ENCODE measurements at places on chromosomes 7 and 10.

DNA sequence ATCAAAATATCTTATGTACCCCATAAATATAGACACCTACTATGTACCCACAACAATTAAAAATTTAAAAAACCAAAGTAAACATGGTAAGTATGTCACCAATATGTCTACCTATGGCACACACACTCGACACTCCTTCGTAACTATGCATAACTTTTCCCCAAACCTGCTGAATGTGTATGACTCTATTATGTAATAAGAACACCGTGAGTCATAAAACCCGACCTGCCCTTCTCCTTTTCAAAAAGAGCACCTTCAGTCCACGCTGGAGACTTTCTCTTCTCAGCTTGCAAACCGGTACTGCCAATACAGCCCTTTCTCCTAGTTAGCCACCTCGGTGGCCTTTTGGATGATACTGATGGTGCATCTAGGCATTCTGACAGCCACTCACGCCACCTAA is 186.3 kb downstream of the PRPF18 start:
- no peak for DNase-seq

- DNase-seq = no peak
Observed at GRCh38 chr10:29669149-29669548, 34.4 kb upstream of the SVIL start.

DNA sequence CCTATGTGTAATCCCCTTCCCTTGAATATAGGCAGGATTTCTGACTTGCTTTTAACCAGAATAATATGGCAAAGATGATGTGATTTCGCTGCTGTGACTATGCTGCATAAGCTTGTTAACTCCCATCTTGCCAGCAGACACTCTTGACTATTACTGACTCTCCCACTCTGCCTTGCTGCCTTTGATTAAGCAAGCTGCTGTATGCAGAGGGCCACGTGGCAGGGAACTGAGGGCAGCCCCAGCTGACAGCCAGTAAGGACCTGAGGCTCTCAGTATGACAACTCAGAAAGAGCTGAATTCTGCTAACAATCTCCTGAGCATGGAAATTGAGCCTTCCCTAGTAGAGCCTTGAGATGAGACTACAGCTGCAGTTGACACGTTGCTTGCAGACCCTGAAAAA is 279.4 kb upstream of the CACNA2D1 start:
- no peak for DNase-seq

GRCh38 chr7:99835189-99835588 is 7.4 kb downstream of the CYP3A43 start:
- no peak for DNase-seq

DNA sequence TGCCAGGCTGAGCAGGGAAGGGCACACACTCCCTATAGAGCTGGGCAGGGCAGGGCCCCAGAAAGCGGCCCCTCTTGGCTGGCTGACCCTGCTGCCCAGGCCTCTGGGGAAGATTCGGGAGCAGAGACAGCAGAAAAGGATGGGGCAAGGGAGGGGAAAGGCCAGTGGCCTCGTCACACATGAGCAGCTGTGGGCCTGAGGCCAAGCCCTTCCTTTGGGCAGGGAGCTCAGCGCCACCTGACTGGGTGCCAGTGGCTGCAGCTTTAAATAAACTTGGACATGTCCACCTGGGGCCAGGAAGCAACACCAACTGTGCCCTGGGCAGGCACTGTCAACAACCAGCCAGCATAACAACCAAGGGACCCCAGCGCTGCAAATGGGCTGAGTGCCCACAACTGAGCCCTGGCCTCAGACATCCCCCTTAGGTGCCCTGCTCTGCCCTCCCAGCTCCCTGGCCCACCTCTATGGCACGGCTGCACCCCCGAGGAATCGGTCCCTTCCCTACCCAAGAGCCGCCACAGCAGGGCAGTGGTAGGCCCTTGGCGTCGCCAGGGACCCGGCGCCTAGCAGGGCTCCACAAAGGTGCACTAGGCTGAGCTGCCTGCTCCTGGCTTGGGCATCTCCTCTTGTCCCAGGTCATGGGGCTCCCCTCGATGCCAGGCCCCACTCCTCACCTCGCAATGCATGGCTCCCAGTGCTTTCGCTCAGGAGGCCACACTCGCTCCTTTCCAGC is 2.6 kb downstream of the CAMK2B start:
- DNase-seq = no peak

DNA sequence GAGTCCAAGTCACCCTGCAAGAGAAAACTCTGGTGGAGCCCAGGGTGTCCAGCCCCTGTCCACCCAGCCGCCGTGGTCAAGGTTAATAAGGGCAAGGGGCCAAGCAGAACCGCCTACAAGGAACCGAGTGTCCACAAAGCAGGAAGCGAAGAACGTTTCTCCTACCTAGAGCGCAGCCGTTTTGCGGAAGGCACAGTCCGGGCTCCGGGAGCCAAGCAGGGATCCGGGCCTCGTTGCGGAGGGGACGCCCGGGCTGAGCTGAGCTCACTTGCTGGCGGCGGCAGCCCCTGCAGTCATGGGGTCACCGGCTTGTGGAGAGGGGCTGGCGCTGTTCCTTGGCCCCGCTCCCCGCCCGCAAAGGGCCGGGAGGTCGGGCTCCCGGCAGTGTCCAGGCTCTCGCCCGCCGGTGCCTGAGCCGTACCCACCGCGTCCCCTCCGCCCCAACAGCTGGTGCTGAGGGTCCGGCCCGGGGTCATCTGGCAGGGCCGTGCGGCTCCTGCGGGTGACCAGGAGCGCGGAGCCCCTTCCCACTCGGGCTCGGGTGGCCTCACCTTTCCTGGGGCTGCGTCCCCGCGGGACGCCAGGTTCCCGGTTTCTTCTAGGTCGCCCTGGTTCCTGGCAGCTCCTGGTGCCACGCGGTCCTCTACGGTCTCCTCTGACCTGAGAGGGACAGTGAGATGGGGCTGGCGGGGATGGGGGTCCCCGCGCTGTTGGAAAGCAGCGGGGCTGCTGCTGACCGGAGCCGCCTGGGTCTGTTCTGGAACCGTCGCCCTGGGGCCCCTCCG is 14.0 kb upstream of the ZNF273 start:
- DNase-seq = no peak

DNA sequence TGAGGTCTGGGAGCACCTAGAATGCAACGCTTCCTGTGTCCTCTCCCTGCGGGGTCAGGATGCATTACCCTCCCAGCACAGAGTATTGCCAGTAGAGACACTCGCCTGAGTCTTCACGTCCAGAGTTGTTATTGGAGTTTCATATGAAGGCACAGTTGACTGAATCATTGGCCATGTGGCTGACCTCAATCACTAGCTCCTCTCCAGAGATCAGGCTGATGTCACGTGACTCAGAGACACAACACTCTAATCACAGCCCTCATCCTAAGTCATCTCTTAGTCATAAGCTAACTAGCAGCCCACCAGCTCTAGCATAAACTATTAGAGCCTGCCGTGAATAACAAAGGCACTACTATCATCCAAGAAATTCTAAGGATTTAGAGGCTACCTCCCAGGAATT is 107.8 kb downstream of the HECW1 start:
- DNase-seq = no peak

- no peak for DNase-seq
Observed at GRCh38 chr7:102416406-102416805, 17.0 kb upstream of the ORAI2 start.

- no peak for DNase-seq
Observed at GRCh38 chr10:81843042-81843441, 32.0 kb upstream of the NRG3 start.

- no peak for DNase-seq
Observed at GRCh38 chr10:10872035-10872673, 145.5 kb upstream of the CELF2 start.

GRCh38 chr10:28997734-28998133 is 291.1 kb upstream of the LYZL1 start:
- no peak for DNase-seq

DNA sequence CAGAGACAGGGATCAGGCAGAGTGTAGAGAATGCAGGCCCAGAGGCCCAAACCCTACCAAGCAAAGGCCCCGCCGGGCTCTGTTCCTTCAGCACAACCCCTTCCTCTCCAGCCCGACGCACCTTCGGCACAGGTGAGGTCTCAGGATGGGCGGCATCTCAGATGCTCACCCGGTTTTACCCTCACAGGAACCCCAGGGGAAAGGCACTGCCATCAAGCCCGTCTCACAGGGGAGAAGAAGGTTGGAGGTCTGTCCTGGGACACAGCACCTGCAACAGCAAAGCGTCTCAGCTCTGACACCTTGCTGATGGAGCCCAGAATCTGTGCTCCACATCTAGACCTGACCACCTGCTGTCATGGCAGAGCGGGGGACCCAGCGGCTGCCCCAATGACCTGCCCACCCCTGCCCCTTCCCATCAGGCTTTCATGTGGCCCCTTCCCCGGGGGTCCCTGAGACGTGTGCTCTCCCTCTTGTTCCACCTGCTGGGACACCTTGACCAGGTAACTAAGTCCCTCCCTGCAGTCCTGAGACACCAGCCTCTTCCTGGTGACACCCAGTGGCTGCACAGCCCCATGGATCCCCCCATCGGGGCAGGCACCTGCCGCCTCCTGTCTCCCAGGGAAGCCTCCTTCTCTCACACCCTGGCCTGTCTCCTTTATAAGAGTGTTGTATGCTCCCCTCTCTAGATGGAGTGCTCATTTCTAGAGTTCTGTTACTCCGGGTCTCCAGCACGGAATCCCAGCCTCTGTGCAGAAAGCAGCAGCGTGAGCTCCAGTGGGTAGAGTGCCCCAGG is 315.6 kb downstream of the DNAJB6 start:
- DNase-seq = no peak

- no peak for DNase-seq
Observed at GRCh38 chr10:51001587-51001986, 72.7 kb upstream of the PRKG1 start.

- no peak for DNase-seq
Observed at GRCh38 chr10:122467701-122468100, 6.3 kb downstream of the HTRA1 start.

- DNase-seq = no peak
Observed at GRCh38 chr10:32139223-32140073, 83.2 kb upstream of the KIF5B start.

- no peak for DNase-seq
Observed at GRCh38 chr10:111440501-111440900, 363.7 kb downstream of the ADRA2A start.

GRCh38 chr10:100045592-100045991 is 35.8 kb upstream of the DNMBP start:
- DNase-seq = no peak

- DNase-seq = no peak
Observed at GRCh38 chr7:122143376-122143750, 686 bp downstream of the AASS start.

DNA sequence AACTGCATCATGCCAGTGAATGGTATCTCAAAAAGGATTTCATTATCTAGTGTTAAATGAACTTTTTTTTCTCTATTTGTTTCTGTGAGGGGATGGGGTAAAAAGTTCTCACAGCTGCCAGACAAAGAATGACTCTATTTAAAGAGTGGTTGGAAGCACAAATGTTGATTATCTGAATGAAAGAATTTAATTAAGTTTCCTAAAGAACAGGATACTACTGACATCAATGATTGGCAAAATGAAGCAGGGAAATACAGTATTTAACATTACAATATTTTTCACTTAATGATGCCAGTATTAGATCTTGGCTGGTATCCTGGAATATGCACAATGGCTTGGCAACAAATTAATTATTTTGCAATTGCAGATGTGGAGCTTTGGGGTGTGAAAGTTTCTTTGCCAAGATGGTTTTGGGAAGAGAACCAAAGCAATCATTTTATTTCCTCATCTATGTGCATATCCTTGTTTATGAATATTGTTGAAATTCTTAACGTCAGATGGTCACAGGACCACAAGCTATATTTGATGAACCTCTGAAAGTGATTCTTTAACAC is 336.8 kb downstream of the ARL4A start:
- no peak for DNase-seq

DNA sequence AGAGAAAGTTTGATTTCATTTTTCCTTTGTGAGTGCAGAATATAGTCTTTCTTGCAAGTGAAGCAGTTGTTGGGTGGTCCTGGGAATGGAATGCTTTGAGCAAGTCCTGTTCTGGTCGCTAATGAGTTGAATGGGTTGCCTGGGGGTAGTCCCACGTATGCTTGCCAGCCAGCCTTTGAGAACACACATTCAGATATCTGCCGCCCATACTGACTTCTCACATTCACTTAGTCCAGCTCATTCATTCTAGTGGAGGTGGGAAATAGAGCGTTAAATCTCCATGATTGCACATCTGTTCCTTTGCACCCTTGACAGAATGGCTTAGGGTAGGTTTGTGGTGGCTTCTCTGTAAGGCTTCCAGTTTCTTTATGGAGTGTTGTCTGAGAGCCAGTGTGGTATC is 256.6 kb downstream of the SORCS3 start:
- no peak for DNase-seq

GRCh38 chr7:151688236-151688780 is 168.6 kb upstream of the RHEB start:
- DNase-seq = no peak

DNA sequence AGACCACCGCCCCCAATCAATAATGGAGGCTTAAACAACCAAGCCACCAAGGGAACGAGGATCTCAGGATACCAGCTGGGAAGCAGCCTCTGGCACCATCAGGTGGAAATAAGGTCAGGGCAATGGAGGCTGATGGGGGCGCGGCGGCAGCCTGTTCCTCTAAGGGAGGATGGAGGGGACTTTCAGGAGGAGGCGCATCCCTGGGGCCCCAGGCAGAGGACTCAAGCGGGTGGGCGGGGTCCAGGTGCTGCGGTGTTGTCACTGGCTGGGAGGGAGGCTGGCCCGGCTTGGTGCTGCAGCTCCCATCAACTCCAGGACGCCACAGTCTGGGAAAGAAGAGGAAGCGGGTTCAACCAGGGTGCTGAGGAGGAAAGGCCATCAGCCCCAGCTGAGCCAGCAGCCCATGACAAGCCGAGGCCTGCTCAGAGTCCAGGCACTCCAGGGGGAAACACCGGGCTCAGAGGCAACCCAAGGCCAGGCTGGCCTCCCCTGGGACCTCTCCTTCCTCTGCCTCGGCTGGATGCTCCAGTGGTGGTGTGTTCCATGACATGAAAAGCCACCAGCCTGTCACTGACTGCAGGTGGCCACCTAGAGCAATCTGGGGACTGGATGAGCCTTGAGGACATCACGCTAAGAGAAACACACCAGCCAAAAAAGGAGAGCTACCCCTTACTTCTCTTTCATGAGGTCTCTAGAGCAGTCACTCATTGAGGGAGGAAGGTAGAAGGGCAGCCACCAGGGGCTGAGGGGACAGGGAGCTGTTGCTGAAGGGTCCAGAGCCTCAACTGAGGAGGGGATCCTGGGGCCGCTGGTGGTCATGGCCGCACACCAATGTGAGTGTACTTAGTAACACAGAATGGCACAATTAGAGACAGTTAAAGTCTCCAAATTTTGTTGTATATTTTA is 4.6 kb downstream of the GIGYF1 start:
- no peak for DNase-seq

GRCh38 chr7:96327429-96327828 is 5.5 kb upstream of the SLC25A13 start:
- DNase-seq = no peak

GRCh38 chr10:100349087-100349486 is 2.1 kb downstream of the SCD start:
- DNase-seq = no peak

- DNase-seq = no peak
Observed at GRCh38 chr7:66303454-66304155, 98.5 kb downstream of the TPST1 start.

DNA sequence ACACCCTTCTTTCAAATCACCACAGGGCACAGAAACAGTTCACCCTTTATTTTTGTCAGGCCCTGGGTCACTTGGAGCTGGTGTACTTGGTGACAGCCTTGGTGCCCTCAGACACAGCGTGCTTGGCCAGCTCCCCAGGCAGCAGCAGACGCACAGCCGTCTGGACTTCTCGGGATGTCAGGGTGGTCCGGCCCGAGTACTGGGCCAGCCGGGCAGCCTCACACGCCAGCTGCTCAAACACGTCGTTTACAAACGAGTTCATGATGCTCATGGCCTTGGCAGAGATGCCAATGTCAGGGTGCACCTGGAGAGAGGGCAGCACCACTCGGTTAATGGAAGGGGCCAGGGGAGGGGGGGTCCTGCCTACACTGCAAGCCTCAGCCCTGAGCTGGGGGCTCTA is 2.5 kb downstream of the H2BK1 start:
- DNase-seq = no peak

Measured in activated CD4-positive, alpha-beta T cell treated with anti-CD3 and anti-CD28 coated beads, Interleukin-2, amount 50 U/mL, for 1 hour (primary cell).